ENCODE measurements at places on chromosomes 16 and 17. TPM values are rescaled to one million over a fixed set of nuclear protein-coding genes. Genes with fewer than 3 reads are reported as not detected.

The KRT222 gene
- not detected for total RNA-seq

The MED13 gene
- total RNA-seq = 79.8 TPM

The OR1F1 gene
- total RNA-seq = not detected

The C16orf86 gene
- 7.1 TPM for total RNA-seq

Data from omental fat pad (tissue), 4 donors.